ENCODE measurements at places on chromosomes 12 and 14. TPM values are rescaled to one million over a fixed set of nuclear protein-coding genes. Genes with fewer than 3 reads are reported as not detected.

Gene RD3L
- not detected for total RNA-seq

Gene TAS2R7
- total RNA-seq: not detected

Gene SLC16A7
- total RNA-seq: 60.7 TPM

Gene CNOT2
- 143 TPM for total RNA-seq

Gene BEGAIN
- 1.5 TPM for total RNA-seq

Gene ADAMTS20
- not detected for total RNA-seq

Gene BHLHE41
- 0.44 TPM for total RNA-seq

Gene B3GNT4
- total RNA-seq: not detected

Gene RTN1
- not detected for total RNA-seq

Gene PMEL
- not detected for total RNA-seq

Gene BATF
- total RNA-seq: 5.5 TPM

Gene KIF21A
- 12.1 TPM for total RNA-seq

Gene EIF5
- 368 TPM for total RNA-seq

Gene RNF212B
- total RNA-seq: not detected

Gene TMEM117
- 3.9 TPM for total RNA-seq

Gene SPRING1
- 24.2 TPM for total RNA-seq

Gene TRHDE
- not detected for total RNA-seq

Gene MMP19
- not detected for total RNA-seq

Gene CMTM5
- total RNA-seq: not detected

Gene STXBP6
- total RNA-seq: not detected

Gene C1RL
- total RNA-seq: 24.1 TPM

Gene TBC1D30
- total RNA-seq: 0.65 TPM

Gene OTUB2
- total RNA-seq: 0.16 TPM

Gene TMEM120B
- 13.3 TPM for total RNA-seq

Gene ASCL1
- not detected for total RNA-seq

Gene TAS2R9
- not detected for total RNA-seq

Gene TEX52
- not detected for total RNA-seq

Gene KRT8
- 0.52 TPM for total RNA-seq

Gene LRRC9
- not detected for total RNA-seq

Gene RNFT2
- total RNA-seq: 7.2 TPM

Gene RHEBL1
- 3.6 TPM for total RNA-seq

Gene STON2
- total RNA-seq: not detected

Gene PAH
- 0.25 TPM for total RNA-seq

Gene ARHGAP5
- 66.6 TPM for total RNA-seq

Gene WNT1
- 0.52 TPM for total RNA-seq
